ENCODE measurements at places on chromosomes 16 and 17.

DNA sequence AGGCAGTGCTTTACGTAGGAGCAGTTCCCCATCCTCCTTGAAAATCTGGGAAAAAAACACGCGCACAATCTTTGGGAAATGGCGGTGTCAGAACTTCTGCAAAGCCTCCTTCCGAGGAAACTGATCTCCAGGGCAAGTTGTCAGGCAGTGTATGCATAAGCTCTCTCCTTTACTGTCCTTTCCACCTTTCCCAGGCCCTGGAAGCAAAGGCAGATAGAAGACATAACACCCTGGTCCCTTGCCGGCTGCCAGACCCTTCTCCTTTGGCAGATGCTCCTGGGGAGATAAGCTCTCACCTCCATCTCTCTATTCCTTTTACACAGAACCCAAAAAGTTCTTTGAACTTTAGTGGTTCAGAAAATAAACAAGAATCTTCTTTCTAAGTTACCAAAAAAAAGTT lies 12.4 kb downstream of the TOB1 start:
- DNase-seq, result no peak

GRCh38 chr17:7094652-7095019 lies 14.6 kb upstream of the CLEC10A start:
- no peak for DNase-seq

- no peak for DNase-seq
Measured at GRCh38 chr16:55817236-55817912, 15.5 kb downstream of the CES1 start.

- DNase-seq, result no peak
Measured at GRCh38 chr17:4477255-4477791, 21.4 kb upstream of the SPNS2 start.

- DNase-seq, result no peak
Measured at GRCh38 chr16:70699696-70700095, 13.8 kb upstream of the MTSS2 start.

DNA sequence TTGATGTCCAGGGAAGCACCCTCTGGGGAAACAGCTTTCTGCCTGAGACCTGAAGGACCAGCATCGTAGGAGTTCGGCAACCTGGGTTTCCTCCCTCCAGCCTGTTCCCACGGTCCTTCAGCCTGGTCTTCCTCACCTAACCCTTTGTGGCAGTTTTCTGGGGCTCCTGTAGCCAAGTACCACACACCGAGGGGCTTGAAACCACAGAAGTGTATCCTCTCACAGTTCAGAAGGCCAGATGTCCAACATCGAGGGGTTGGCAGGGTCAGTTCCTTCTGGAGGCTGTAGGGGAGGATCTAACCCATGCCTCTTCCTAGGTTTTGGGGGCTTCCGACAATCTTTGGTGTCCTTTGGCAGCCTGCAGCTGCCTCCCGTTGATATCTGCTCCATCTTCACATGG lies 381.0 kb upstream of the TNRC6C start:
- no peak for DNase-seq
